ENCODE measurements at places on chromosomes 1 and 21. TPM values are rescaled to one million over a fixed set of nuclear protein-coding genes. Genes with fewer than 3 reads are reported as not detected.

- peak; percentile 59 for DNase-seq
Observed at GRCh38 chr1:151994956-151995355, 1.3 kb upstream of the S100A10 start.

GRCh38 chr1:30603081-30603858 lies 120.1 kb downstream of the MATN1 start:
- DNase-seq = no peak

Gene LAMC1
- total RNA-seq = 541 TPM

Gene IL20
- 0.86 TPM for total RNA-seq

- no peak for DNase-seq
Observed at GRCh38 chr1:165235155-165235776, 121.2 kb downstream of the LMX1A start.

DNA sequence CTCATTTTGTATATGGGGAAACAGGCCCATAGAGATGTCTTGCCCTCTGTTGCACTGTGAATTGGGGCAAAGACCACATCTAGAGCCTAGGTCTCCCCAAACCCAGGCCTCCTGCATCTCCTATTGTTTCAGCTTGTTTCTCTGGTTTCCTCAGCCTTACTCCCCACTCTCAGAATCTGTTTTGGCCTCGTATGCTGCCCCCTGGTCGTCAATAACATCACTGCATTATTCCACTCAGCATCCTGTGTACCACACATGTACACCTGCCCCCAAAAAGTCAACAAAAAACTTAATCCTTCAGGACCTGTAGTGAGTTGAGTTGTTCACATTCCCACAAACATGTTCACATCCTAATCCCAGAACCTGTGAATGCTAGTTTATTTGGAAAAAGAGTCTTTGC lies 184.8 kb downstream of the BRINP2 start:
- DNase-seq = peak; percentile 30
